ENCODE measurements at places on chromosomes 2 and 18.

- no peak for DNase-seq
These were observed 62.0 kb downstream of the GLI2 start for GRCh38 chr2:120797421-120798221.

DNA sequence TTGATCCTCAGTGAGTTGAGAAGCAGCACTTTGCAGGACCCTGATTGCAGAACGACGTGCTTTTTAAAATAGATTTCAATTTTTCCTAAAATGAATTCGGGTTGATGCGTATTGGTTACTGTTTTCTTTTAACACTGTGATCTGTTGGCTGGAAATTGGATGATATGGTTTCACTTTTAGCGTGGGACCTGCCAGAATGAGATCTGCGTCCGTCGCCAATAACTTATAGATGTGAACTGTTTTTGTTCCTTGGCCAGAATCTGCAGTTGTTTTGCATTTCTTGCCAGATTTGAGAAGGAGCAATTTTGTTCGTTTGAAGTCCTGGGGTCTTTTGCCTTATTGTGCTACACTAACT, 703 bp downstream of the UGGT1 start:
- DNase-seq, result peak; percentile 23

DNA sequence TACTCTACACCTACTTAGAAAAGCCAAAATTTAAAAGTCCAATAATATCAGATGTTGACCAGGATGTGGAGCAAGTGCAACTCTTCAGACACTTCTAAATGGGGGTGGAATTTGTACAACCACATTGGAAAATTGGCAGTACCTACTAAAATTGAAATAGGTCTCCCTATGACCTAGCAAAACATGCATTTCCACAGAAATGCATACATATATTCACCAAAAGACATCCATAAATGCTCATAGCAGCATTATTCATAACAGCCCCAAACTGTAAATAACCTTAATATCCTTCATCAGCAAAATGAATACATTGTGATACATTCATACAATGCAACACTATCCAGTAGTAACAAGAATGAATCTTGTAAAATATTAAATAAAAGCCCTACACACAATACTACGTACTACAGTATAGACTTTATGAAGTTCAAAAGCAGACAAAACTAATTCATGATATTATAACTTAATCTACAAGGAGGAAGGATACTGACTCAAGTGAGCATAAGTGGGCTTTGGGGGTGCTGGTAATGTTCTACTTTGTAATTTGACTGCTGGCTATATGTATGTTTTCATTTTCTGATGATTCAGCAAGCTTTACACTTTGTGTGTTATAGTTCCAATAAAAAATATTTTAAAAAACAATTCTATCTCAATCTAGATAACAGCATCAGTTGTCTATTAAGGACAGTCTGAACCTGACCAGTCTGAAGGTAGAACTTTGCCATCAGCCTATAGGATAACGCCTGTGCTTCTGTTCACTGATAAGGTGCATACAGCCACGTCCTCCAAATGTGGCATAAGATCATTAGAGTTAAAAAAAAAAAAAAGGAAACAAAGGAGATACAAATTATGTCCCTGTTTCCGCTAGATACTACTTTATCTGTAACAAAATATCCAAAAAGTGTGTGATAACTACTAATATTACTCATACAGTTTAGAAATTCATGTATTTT, 6.6 kb upstream of the TNFRSF11A start:
- no peak for DNase-seq

- DNase-seq, result no peak
These were observed 48.5 kb downstream of the SOCS6 start for GRCh38 chr18:70337139-70337972.

GRCh38 chr2:12300019-12300602, 416.6 kb upstream of the TRIB2 start:
- DNase-seq, result no peak

Measured in NCI-H146 (cell line).